ENCODE measurements at places on chromosomes 2 and 18.

DNA sequence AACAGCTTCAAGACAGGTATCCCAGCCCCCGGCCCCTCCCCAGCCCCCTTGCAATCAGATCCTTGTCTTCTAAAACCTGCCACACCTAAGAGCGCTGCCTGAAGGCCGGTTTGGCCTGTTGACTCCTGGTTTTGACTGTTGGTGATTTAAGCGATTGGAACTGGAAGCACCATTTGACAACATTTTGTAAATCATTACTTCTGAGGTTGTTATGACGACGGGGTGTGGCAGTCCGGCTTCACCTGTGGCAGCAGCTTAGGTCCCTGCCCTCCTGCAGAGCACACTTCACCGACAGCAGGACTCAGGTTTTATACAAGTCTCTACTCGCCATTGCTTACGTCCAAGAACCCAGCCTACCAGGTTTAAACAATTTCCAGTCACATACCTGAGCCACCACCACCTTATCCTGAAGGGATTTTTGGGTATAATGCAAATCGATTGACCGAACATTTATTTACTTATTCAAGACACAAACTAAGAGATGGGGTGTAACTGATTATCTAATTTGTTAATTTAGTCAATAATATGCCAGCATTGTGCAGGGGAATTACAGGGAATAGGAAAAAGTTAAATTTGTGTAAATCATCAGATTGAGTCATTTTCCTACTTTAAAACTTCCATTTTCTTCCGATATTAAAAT, 707 bp upstream of the DGUOK start:
- DNase-seq = no peak

- no peak for DNase-seq
These were observed 16.6 kb upstream of the TTL start for GRCh38 chr2:112465382-112465781.

DNA sequence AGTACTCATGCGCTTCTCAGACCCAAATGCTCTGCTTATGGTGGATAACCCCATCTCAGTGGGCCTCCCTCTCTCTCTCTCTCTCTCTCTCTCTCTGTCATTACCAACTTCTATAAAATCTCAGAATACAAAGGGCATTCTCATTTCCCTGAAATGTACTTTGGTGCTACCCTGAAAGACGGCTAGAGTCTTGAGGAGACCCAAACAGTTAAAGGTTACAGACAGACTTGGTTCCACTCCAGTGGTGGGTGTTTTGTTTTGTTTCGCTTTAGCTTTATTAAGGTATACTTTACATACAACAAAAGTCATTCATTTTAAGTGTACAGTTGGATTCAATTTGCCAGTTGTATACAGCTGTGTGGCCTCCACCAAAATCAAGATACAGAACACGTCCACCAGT, 60.9 kb downstream of the BCL11A start:
- no peak for DNase-seq

DNA sequence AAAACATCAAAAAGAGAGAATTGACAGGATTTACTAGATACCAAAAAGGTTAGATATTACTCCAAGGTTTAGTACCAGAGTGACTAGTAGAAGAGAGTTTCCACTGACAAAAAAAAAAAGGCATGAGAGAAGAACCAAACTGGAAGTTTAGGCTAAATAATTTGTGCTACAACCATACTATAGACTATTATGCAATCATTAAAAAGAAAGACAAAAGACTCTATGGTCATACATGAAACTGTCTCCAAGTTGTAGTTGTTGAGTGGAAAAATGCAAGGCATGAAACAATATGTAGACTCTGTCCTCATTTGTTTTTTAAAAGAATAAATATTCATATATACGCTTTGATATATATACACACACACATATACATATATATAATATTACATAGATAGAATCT, 1.7 kb upstream of the EXOC6B start:
- no peak for DNase-seq

- no peak for DNase-seq
These were observed 159.3 kb downstream of the PTH2R start for GRCh38 chr2:208565690-208566416.

- no peak for DNase-seq
These were observed 25.9 kb upstream of the IMPA2 start for GRCh38 chr18:11955239-11956029.

GRCh38 chr2:59151805-59152204, 910.7 kb upstream of the FANCL start:
- no peak for DNase-seq

DNA sequence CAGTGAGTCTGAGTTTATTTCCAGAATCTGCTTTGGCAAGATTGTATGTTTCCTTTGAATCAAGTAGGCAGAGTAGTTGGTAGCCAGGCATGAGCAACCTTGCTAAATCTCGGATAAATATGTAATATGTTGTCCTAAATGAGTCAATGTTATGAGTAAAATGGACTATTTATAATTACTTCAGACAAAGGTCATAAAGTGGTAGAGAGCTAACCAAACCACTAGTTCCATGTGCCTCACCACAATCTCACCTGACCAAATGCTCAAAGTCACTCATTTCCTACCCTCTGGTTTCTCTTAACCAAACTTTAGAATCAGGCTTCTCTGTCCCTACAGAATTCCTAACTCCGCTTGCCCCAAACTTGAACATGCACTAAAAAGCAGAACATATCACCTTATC, 261.2 kb upstream of the FSIP2 start:
- no peak for DNase-seq

DNA sequence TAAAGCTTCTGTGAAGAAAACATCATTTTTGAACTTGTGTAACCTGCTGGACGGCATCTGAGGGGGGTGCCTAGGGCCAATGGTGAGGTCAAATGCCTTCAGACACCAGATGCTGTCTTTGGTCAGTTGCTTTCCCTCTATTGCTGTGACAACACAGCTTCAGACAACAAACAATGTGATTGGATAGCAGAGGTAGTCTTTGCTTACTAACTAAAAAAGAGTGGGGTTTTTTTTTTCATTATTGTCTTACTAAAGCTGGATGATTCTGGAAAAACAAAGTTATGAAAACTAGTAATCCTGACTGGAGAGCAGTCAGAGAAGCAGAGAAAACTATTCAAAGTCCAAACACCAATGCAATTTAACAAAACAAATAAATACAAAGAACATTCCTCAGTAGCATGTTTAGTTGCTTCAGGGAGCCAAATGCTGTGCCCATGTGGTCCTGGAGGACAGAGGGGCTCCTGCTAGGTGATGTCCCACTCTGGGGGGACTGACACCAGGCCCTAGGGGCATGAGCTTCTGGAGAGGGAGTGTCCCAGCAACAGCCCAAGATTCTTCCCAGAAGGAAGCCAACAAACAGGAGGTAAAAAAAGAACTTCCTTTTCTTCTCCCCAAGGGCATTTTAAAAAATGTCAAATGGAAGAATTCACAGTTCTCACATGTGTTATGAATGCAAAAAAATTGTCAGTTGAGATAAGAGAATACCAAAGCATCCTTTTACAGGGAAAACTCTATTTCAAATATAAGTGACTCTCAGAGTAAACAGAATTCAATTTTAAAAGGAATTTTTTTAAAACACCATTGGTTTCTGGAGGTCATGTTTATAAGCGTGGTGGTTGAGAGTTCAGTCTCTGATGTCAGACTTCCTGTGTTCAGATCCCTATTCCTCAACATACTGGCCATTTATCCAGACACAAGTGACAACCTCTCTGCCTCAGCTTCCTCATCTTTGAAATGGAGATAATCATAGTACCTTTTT, 181.1 kb upstream of the PGAP1 start:
- no peak for DNase-seq

GRCh38 chr2:171985076-171985475, 14.7 kb upstream of the METAP1D start:
- DNase-seq = no peak

- no peak for DNase-seq
These were observed 9.5 kb downstream of the GPR17 start for GRCh38 chr2:127655209-127656073.

DNA sequence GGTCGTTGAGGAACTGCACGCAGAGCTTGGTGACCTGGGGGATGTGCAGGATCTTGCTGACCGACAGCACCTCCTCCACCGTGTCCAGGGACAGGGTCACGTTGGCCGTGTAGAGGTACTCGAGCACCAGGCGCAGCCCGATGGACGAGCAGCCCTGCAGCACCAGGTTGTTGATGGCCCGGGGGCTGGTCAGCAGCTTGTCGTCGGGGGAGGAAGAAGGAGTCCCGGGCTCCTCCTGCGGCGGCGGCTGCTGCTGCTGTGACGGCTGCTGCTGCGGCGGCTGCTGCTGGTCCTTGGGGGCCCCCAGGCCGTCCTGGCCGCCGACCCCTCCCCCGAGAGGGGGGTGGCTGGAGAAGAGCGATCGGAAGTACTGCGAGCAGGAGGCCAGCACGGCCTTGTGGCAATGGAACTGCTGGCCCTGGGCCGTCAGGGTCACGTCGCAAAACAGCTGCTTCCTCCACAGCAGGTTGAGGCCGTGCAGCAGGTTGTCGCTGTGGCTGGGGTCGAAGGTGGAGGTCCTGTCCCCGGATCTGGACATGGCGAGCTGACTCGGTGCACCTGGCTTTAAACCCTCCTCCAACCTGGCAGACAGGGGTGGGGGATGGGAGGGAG, 2.7 kb downstream of the KLHL14 start:
- DNase-seq = no peak

DNA sequence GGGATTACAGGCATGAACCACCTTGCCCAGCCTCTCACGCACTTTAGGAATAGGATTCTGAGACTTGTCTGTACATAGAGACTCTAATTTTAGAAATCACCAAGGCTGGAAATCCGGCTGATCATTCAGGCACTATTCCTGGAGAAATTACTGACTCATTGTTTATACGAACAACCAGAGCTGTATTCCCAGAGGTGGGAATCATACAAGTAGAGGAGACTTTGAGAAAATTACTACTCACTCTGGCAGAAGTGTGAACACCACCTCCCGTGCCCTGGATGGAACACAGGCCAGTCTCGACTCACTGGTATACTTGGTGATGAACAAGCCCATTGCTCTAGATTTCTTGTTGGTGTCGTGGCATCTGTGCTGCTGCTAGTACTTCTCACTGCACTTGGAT, 5.8 kb upstream of the ADNP2 start:
- no peak for DNase-seq

- no peak for DNase-seq
These were observed 21.0 kb downstream of the FHL2 start for GRCh38 chr2:105377871-105378270.

DNA sequence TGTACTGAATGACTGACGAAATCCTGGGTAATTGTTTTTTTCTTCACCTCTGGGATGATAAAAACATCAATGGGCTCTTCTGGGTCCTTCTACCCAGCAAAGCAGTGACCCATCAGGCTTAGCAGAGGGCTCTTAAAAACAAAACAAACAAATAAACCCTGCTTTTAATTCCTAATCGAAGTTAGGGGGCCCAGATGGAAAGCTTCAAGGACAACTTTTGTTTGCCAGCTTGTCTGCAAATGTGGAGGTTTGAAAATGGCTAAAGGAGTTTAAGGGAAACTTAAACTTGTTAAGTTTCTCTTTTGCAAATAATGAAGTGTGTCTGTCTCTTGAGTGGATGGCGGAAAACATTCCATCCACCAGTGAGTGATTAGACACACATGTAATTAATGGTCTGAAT, 327.2 kb downstream of the SATB2 start:
- no peak for DNase-seq

DNA sequence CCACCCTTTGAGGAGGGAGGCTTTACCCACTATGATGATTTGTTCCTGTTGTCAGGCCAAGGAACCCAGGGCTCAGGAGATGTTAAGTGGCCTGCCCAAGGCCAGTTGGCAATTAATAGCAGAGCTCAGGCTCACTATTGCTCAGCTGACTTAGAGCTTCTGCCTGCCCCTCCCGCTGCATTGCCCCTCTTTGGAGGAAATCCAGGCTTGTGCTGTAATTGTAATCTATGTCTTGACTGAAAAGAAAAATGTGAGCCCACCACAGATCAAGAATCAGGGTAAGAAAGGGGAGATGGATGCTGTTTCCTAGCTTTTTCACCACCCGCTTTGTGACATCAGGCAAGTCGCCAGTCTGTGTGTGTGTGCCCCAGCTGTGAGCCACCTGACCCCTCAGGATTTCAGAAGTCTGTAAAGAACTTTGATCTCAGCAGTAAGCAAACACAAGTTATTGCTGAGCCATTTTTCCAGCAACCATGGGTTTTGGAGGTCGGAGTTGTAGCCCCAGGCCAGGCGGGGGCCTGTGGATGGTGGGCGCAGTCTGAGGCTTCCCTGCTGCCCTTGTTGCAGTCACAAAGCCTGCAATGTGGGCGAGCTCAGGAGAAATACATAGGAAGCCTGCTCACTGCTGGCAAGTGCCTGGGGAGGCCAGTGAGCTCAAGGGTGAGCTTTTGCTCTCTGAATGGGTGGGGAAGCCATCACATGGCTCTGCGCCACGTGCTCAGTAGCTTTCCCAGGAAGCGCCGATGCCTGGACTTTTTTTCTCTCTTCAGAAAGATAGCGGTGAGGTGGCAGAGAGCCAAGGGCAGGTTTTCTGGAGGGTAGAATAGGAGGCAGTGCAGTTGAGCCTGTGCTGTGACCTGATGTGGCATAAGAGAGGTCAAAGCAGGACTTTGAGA, 6.1 kb downstream of the CABLES1 start:
- DNase-seq = no peak

GRCh38 chr2:143909577-143910353, 610.2 kb downstream of the ZEB2 start:
- no peak for DNase-seq

DNA sequence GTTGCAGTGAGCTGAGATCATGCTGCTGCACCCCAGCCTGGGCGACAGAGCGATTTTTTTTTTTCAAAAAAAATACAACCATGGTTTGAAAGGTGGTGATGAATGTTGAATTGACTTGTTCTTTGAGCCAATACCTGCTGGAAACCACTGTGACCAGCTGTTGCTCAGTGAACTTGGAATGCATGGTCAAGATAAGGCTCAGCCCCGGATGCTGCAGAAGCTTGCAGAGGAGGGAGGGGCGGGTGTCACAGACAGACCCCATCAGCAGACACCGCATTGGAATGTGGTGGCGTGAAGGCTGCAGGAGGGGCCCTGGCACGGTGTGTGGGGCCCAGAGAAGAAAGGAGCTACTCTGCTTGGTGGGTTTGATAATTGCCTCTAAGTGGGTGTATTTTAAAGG, 91.6 kb downstream of the ITGB1BP1 start:
- no peak for DNase-seq

- DNase-seq = no peak
These were observed 509.7 kb downstream of the TDRD15 start for GRCh38 chr2:21633466-21633865.

DNA sequence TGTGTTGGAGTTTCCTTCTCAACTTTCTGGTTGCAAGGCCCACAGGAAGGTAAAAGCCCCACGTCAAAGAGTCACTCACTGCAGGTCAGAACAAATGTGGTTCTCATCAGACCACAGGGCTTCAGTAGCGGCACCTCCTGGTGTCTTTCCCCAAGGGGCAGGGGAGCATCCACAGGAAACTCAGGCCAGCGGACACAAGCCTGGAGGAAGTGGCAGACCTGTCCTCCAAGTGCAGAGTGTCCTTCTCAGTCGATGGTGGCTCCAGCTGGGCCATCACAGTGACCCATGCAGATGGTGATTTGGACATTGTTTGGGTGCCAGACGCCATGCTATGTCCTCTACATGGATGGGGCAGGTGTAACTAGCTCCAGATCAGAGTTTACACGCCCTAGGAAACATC, 84.9 kb downstream of the ACKR3 start:
- no peak for DNase-seq

GRCh38 chr18:10152475-10152874, 238.7 kb downstream of the VAPA start:
- DNase-seq = no peak

Measured in stimulated activated CD4-positive, alpha-beta T cell treated with anti-CD3 and anti-CD28 coated beads, Interleukin-1b, Interleukin-23, amount 100 ng/mL, for 1 hour (primary cell).